ENCODE measurements at places on chromosomes 1 and 21.

- no peak for DNase-seq
These were observed 166.9 kb downstream of the HLX start for GRCh38 chr1:221045842-221046831.

- DNase-seq: no peak
These were observed 119.5 kb downstream of the PCBP3 start for GRCh38 chr21:45763074-45763473.

DNA sequence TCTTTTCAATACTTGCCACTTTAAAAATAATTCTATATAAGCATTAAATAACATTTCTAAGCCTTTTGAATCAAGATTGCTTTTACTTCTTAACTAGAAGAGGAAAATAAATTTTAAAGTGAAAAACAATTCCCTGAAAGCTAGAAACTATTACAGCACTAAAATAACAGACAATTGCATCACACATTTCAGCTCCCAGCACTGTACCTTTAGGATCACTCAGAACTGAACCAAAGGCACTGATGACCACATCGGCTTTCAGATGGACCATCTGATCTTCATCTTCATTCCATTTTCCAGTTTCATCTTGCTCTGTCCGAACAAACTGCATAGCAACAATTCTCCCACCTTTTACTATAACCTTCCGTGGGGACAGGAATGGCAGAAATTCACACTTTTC is 347.3 kb downstream of the DPYD start:
- no peak for DNase-seq

DNA sequence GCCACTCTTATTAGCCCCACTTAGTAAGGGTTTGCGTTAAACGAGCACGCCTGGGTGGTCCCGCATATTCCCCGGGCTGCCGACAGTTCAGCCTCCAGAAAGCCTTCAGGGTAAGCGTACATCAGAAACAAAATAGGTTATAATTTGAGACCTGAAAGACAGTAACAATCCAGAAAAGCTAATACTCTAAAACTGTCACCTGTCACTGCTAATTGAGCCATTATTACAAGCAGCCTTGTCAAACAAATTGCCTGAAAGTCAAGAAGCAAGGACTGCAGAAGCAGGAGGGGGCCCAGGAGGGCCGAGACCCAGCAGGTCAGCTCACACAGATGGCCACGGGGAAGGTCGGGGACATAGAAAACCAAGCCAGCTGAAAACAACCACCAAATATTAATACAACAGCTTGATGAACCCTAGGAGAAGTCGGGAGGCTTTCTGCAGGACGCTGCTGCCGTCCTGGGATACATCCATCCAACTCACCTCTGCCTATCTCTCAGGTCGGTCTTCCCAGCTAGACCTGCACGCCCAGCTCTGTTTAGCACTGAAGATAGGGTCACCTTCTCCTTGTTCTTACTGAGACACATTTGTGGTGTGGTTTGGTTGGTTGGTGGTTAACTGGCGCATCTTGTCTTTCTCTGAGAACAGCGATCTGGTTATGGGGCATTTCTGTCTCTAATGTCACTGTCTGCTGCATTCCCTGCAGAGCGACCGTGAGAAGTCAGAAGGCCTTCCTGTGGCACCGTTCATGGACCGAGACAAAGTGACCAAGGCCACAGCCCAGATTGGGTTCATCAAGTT is 110.8 kb downstream of the WDR4 start:
- no peak for DNase-seq

GRCh38 chr21:44972301-44972814 is 32.5 kb downstream of the SLX9 start:
- no peak for DNase-seq

DNA sequence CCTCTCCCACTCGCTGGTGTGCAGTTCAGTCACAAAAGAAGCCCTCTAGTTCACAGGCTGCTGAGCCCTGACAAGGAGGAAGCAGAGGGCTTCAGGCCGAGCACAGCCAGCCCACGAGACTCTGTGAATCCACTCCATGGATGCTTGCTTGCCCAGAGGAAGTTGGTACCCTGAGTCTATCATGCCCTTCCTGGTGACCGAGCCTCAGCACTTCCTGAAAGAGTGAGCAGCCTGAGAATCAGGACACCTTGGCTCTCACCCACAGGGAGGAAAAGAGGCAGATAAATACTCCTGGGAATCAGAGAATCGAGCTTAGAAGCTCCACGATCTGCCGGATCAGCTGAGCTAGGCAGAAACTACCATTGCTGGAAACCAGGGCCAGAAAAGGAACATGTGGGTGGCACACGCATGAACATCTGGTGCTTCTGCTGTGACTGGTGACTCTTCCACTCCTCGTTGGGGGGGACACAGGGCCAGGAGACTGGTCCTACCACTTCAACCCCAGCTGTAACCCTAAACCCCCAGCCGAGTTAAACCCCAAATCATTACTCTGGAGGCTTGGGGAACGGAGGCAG is 376.3 kb upstream of the CAMK1G start:
- no peak for DNase-seq

DNA sequence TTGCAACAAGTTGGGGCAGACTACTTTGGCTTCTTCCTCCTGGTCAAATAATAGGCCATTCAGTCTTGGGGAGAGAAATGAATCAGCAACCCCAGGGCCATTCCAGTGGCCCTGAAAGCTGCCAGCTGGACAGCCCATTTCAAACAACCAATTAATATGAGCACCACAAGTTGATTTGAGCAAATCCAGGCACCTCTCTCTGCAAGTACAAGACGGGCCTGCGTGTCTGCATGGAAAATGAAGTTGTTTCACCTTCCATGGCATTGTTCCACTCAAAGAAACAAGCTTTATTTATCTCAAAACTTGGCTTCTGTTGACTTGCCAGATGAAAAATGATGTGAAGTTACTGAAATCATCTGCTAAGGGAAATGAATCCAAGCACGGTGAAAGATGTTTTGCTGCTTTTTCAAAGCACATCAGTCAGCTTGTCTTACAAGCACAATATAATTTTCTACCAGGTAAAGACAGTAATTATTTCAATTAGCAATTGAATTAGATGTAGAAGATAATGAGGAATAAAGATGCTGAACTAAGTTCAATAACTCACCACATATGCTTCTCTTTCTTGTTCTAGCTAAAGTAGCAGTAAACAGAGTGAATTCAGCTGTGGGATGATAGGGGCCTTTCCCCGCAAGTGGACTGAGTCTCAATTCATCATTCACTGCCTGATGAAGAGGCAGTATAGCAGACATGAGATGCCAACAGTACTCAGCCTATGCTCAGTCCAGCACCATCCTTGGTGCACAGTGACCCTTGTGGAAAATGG is 95.2 kb upstream of the SSX2IP start:
- DNase-seq: no peak

GRCh38 chr1:33260439-33260838 is 4.1 kb downstream of the ZNF362 start:
- DNase-seq: no peak

- peak; percentile 51 for DNase-seq
These were observed 16.4 kb downstream of the EPHA2 start for GRCh38 chr1:16139473-16139962.

GRCh38 chr1:39105061-39105840 is 79.1 kb downstream of the NDUFS5 start:
- DNase-seq: peak; percentile 77

DNA sequence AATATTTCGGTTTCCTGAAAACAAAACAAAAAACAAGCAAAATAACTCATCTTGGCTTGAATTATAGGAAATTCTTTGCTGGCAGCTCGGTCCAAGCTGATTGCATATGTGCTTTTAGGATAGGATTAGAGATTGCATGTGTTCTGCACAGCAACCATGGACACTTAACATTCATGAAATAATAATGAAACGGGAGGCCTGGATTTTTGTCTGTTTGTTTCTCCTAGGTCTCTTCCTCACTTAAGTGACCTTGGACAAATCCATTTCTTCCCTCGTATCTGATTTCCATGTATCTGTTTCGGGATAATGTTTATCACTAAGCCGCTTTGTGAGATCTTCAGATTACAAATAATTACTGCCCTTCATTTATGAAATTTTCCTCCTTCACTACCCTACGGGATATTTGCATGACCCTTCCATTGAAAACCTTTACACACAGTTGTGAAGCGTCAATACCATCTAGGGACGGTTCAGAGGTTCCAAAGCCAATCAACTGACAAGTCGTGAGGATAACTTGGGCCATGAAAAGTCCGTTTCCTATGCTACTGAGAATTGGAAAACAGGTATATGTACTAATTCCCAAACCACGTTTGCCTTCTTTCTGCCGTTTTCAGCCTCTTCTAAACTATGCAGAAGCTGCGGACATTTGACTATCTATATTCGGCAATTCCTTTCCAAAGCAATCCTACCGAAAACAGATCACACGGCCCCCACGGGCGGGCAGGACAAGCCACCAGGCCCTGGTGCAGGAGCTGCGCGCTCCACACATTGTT is 1.3 kb upstream of the H3-3A start:
- no peak for DNase-seq

GRCh38 chr1:237390823-237391222 is 348.8 kb downstream of the RYR2 start:
- DNase-seq: no peak
